ENCODE measurements at places on chromosomes 2 and 18.
A peak's percentile ranks its signal among the peaks of the same experiment; 100 is the strongest.

DNA sequence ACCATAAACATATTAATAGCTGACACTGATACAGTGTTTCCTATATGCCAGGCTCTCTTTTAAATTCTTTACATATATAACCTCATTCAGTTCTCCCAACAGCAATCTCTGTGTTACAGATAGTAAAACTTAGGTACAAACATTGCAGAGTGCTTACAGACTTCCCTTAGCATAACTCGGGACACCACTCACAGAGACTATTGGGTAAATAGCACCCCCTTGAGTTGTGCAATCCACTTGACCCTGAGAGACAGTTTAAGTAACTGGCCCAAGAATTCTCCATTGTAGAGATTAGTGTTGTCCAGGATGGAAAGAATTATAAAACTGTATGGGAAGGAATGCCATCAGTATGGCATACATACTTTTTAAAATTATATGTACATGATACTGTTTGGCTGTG, 110.1 kb downstream of the POLE4 start:
- DNase-seq = no peak

- DNase-seq = no peak
Measured at GRCh38 chr2:86118130-86118529, 12.1 kb downstream of the PTCD3 start.

- no peak for DNase-seq
Measured at GRCh38 chr2:45750001-45750400, 98.5 kb downstream of the PRKCE start.

DNA sequence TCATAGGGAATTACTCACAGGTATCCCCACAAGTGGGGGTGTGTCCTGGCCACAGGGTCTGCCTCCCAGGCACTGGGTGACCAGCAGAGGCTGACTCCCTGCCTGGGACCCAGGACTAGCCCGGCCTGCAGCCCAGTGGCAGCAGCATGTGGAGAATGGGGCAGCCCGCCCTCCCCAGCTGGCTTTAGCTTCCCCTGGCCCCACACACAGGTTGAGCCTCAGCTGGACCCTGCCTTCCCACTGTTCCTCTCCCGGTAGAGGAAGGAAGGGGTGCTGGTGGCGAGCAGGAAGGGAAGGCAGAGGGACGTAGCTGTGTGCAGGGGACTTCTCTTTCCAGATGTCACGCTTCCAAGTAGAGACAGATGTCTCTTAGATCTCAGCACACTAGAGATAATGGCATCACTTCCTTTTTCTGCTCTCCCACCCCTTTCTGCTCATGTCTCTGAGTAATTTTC, 51.4 kb downstream of the EMILIN2 start:
- no peak for DNase-seq

- DNase-seq = no peak
Measured at GRCh38 chr2:9143264-9143815, 63.3 kb upstream of the ASAP2 start.

- DNase-seq = no peak
Measured at GRCh38 chr18:52648201-52648600, 308.2 kb downstream of the DCC start.

- no peak for DNase-seq
Measured at GRCh38 chr18:52615943-52616342, 275.9 kb downstream of the DCC start.

- no peak for DNase-seq
Measured at GRCh38 chr2:101463421-101463820, 11.5 kb downstream of the RFX8 start.

- no peak for DNase-seq
Measured at GRCh38 chr2:32562906-32563305, 64.9 kb upstream of the TTC27 start.

GRCh38 chr2:110861616-110862260, 129.4 kb downstream of the ACOXL start:
- DNase-seq = no peak

GRCh38 chr18:8215741-8216140, 393.5 kb upstream of the RAB12 start:
- DNase-seq = no peak

DNA sequence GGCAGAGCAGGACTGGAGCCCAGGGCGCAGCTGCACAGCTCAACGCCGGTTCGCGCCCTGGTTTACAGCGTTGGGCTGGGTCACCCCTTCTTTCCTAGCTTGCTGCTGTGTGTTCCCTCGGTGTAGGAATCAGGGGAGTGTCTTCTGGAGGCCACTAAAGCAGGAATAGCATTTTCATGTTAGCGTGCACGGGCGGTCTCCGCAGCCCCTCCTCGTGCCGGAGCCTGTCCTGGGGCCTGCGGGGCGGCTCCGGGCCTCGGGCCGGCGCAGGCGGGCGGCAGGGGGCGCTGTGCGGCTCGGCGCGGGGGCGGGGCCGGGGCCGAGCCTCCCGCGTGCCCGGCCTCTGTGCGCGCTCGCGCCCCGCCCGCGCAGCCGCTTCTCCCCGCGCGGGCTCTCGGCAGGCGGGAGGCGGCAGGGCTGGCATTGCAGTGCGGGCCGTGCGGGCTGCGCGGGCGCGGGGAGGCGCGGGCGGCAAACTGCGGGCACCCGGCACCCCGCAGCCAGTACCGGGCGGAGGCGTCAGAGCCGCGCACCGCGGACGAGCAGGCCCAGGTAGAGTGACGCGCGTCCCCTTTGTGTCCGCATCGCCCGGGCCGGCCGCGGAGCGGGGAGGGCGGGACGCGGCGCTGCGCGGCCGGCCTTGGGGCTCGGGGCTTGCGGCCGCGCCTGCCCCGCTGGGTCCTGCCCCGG, at the start of gene RNF144A:
Gene RNF144A (plus strand): TSS at position 342 of the 690 bp plus-strand sequence. CDS start 79,515 bp downstream, outside the sequence.
- DNase-seq = peak; percentile 78

GRCh38 chr2:196941398-196942078, 15.0 kb upstream of the PGAP1 start:
- DNase-seq = no peak

DNA sequence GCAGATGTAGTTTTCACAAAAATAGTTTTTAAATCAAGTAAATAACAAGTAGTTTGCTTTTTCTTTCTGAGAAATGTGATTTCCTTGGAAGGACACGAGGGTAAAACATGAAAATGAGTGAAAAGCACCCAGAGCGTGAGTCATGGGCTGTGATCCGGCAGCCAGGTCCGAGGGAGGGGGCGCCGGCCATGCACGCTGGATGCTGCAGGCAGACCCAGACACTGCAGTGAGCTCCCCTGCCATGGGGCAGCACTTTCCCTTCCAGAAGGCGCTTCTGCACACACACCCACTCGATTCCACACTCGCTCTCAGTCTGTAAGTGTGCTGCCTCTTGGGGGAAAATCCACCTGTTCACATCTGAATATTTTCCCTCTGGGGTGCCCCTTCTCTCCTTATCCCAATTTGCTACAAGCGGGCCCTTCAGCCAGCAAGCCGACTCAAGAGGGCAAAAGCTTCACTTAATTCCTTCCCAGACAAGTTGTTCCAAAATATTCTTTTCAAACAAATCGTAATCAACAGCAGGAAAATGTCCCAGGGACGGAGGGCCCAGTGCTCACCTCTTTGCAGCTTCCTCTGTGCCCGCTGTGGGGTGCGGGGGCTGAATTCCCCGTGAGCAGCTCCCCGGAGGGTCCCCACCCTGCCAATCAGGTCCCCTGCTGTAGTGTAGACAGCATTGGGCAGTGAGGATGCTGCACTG, 87.0 kb upstream of the ID2 start:
- no peak for DNase-seq

- DNase-seq = no peak
Measured at GRCh38 chr2:219661955-219662395, 34.5 kb downstream of the SLC4A3 start.

GRCh38 chr18:34911661-34912384, 129.4 kb upstream of the MAPRE2 start:
- DNase-seq = no peak

- no peak for DNase-seq
Measured at GRCh38 chr2:110735366-110735765, 3.0 kb downstream of the ACOXL start.

GRCh38 chr2:210626849-210627248, 70.5 kb downstream of the CPS1 start:
- no peak for DNase-seq

DNA sequence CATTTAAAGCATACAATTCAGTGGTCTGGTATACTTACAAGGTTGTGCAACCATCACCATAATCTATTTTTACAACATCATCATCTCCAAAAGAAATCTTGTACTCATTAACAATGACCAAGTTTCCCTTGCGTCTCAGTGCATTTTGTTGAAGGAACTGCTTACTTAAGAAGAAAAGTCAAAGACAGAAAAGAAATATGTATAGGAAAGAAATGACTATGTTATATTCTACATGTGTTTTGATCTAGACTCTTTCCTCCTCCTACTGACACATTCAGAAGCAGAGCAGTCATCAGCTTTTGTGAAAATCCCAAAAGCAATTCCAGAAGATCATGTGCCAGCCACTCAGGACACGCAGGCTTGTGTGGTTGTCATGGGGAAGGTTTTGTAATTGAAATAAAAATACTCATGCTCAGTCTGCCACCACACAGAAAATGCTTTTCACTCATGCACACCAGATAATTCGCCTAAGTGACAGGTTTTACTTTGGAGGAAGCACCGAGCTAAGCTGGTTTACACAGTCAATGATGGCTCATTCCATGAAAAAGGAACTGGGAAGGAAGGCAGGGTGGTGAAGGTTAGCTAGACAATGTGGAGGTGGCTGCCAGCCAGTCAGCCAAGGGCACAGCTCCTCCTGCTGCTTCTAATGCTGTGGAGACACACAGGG, 158.5 kb upstream of the REV1 start:
- DNase-seq = no peak

DNA sequence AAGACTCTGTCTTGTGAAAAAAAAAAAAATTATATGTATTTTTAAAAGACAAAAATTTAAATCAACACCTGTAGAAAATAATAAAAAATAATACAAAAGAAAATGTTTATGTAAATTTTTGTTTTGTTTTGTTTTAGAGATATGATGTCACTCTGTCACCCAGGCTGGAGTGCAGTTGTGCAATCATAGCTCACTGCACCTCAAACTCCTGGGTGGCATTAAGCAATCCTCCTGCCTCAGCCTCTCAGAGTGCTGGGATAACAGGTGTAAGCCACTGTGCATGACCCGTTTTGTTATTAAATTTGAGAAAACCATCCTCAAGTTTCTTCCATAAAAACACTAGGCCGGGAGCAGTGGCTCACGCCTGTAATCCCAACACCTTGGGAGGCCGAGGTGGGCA, 56.2 kb upstream of the B3GNT7 start:
- no peak for DNase-seq

GRCh38 chr18:66078925-66079800, 328.4 kb downstream of the CDH7 start:
- no peak for DNase-seq

DNA sequence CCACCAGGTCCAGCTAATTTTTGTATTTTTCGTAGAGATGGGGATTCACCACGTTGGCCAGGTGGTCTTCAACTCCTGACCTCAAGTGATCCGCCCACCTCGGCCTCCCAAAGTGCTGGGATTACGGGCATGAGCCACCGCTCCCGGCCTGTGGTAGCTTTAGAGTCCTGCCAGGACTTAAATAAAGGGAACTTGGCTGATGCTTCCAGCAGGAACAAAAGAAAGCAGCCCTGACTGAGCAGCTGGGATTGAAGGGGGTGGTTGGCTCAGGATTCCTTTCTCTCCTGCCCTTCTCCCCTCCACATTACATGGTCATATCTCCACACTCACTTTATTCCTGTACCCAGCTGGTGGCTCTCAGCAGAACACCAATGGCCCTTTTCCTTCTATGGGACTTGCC, 20.0 kb downstream of the EFHD1 start:
- no peak for DNase-seq

DNA sequence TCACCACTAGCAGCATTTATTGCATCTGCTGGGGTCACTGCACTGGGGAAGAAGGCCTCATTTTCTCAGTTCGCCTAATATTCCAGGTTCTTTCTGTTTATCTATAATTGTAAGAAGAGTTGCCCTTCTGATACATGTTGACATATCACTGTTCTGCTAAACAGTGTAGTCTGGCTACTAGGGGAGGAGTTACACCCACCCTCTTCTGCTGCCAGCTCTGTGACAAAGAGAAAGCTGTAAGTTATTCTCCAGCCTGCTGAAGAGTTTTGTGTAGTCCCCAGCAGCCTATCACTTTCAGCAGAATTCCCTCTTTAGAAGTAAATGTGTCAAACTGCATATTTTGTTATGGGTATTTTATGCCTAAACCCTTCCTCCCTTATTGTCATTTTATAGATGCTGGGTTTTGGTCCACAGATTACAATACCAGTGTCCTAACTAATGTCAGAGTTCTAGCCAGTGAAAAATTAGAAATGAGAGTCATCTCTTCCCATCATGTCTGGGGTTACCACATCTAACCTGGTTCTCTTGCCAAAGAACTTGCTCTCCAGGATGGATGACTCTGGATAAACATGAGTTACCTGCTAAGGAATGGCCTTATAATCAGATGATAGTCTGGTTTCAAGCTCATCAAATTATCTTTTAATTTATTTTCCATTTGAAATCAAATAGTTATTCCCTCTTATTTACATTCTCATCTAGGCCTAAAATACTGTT, 5.6 kb upstream of the MBOAT2 start:
- no peak for DNase-seq

- no peak for DNase-seq
Measured at GRCh38 chr2:10053351-10053750, 10.0 kb downstream of the KLF11 start.

DNA sequence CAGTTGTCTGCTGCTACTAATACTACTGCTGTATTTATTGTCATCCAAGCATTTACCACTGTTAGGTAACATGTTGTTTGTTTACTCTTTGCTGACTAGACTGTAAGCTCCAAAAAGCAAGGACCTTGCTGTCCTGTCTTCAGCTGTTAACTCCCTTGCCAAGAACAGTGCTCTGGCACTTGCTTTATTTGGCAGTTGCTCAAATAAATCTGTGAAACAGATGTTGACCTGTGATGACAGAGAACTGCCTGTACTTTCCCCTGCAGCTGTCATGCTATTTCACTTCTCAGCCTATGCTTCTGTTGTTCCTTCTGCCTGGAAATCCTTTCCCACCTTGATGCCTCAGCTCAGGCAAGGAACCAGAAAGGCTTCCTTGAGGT, 181.2 kb downstream of the ATAD2B start:
- DNase-seq = no peak

GRCh38 chr2:124402274-124402673, 377.2 kb downstream of the CNTNAP5 start:
- DNase-seq = no peak

DNA sequence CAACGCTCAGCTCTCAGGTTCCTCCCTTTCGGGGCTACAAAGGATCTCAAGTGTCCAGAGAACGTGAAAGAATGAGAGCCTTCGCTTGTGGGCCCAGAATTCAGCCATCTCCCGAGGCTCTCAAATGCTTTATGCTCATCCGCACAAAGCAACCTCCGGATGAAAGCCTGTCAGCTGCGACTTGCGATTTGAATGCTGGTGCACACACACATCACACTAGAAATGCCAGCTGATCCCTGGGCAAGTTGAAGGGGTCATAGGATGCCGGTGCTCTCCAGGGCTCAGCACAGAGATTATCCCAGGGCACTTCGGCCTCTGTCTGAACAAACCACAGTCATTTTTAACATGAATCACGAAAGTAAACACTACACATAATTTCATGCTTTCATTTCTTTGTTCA, 141.8 kb upstream of the MYT1L start:
- DNase-seq = no peak

GRCh38 chr2:44944102-44944951, 2.8 kb downstream of the SIX3 start:
- DNase-seq = no peak
